ENCODE measurements at places on chromosomes 2 and 18.

- no peak for DNase-seq
These were observed 212.4 kb downstream of the ANAPC1 start for GRCh38 chr2:111671426-111672150.

GRCh38 chr18:58536202-58536516 is 92.7 kb downstream of the ALPK2 start:
- DNase-seq: no peak

GRCh38 chr2:121972203-121972602 is 216.8 kb downstream of the TSN start:
- DNase-seq: no peak

GRCh38 chr2:230861552-230862255 is 3.0 kb upstream of the ITM2C start:
- no peak for DNase-seq

DNA sequence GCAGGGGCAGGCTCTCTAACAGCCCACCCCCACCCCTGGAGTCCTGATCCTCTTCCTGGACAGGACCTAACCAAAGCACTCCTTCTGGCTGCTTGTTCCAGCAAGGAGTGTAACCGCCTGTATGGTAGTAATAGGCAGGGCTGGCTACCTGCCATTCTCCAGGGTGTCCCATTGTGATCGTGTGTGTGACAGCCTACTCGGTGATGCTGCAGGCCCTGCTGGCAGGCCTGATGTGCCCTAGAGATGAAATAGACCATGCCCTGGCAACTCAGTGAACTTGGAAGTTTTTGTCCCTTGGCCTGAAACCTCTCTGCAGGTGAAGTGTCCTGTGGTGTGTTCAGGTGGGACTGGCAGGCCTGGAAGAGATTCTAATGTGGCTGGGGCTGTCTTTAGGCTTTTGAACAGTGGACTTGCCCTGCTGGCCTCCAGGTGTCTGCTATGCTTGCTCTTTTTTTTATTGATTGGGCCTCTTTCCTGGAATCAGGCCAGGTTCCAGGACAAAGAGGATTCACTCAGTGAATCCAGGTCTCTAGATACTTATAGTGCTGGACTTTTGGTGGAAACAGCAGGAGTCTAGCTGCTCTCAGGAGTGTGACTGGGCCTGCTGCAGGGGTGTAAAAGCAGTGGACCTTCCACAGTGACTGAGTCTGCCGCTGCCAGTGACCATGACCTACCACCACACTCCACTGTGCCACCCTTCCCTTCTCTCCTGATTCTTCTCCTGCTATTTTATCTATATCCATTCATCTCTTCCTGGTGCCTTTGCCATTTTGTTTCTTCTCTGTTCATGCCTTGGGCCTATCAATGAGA is 132.1 kb downstream of the CTIF start:
- DNase-seq: no peak
